Thyroid gland (tissue), 4 donors: ENCODE measurements at places on chromosomes 6 and 20. TPM values are rescaled to one million over a fixed set of nuclear protein-coding genes. Genes with fewer than 3 reads are reported as not detected.

TMEM74B gene
- total RNA-seq: 2.1 TPM

DNA sequence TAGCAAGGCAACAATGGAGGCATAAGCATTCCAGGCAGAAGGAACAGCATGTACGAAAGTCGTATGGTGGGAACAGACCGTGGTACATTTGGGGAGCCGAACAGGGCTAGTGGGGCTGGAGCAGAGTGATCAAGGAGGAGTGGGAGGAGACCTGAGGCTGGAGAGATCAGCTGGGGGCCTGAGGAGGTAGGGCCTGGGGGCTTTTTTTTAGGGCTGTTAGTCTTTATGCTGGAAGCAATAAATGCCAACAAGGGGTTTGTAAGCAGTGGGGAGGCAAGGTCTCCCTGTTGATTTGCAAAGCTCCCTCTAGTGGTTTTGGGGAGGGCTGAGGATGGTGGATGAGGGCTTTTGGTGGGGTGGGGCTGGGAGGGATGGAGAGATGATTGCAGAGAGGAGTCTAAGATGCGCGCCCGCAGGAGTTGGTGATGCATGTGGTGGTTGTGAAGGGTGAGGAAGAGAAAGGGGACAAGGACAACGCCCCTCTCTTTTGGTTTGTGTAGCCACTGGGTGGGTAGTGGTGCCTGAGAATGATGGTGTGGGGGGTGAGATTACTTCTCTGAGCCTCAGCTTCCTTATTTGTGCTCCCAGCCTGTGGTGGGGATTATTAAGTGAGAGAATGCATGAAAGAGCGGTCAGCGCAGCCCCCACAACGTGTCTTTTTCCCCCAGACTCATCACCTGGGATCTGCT lies 74.1 kb upstream of the TOX2 start:
- no peak for DNase-seq

- no peak for DNase-seq
Observed at GRCh38 chr6:4905826-4906225, 98.0 kb downstream of the RPP40 start.

GRCh38 chr20:45426320-45427016 lies 10.5 kb downstream of the PIGT start:
- no peak for DNase-seq
